Stimulated activated CD8-positive, alpha-beta memory T cell treated with anti-CD3 and anti-CD28 coated beads, Interleukin-4, amount 100 ng/mL, for 48 hours (primary cell): ENCODE measurements at places on chromosomes 11 and 22.

GRCh38 chr22:34017205-34017604 is 96.9 kb upstream of the LARGE1 start:
- no peak for DNase-seq

GRCh38 chr11:9838229-9838628 is 174.4 kb downstream of the SWAP70 start:
- DNase-seq = no peak

DNA sequence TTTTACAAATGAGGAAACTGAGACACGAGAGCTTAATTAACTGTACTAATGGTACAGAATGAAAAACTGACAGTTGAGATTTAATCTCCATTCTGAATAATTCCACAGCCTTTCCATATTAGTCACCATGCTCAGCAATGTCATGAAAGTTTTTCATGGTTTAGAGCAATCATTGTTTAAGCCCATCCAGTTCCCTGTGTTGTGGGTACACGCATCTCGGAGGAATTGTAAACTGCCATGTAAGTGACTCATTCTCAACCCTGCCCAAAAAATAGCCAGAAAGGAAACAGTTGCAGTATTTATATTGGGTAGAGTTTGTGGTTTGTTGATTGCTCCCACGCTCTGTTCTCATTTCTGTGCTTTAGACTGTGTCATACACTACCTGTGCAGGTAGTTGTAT is 1790.8 kb downstream of the LRRC4C start:
- no peak for DNase-seq

DNA sequence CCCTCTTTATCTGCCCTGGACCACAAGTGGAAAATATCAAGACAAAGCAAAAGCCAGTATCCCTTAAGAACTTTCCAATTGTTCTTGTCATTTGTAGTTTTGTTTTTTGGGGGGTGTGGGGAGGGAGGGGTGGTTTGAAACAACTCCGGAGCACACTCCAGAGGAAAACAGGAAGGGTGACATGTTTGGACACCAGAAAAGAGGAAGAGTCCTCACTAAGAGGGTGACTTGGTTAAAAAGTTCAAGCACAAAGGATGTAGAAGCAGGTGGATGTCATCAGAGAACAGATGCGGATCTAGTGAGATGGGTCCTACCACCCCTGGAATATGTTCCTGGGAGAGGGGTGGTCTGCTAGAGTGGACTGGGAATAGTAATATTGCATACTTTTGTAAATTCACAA is 25.8 kb downstream of the ADAMTS8 start:
- DNase-seq = no peak

GRCh38 chr11:93984196-93984567 is 37.0 kb upstream of the HEPHL1 start:
- DNase-seq = no peak

GRCh38 chr11:31509051-31509428 is 382 bp downstream of the IMMP1L start:
- DNase-seq = no peak

DNA sequence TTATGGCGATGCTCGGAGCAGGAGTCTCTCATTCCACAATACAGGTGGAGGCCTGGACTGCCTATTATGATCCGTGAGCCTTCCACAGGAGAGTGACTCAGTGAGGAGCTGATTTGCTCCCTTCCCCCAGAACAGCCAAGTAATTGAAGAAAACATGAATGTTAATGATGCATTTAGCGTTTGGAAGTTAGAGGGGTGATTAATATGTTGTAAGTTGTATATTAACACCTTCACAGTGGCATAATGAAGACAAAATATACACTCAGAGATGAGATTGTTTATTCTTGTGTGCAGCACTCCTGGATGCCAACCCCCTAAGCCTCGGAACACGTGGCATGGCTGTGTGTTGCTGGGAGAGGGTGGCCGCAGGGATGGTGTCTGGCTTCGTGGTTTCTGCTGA is 98.6 kb downstream of the GRIK4 start:
- no peak for DNase-seq
